ENCODE measurements at places on chromosomes 5 and 9.

DNA sequence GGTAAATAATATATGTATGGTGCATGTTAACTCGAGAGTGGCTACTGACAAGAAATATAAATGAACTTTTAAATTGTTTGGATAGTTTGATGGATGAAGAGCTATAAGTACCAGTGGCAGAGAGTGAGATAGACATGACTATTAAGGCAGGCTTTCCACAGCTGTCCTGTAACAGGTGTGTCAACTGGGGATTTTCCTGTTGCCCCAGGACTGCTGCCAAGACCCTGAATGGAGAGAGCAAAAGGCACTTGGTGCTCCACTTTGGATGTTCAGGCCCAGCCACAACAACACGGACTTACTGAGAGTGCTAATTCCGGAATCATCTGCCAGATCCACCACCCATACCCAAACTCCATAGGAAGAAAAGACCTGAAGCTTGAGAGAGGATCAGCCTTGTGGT, 215.1 kb downstream of the SEC61B start:
- DNase-seq, result no peak

GRCh38 chr5:174895360-174895759, 171.0 kb downstream of the MSX2 start:
- no peak for DNase-seq

GRCh38 chr5:89847743-89848142, 561.8 kb downstream of the CETN3 start:
- DNase-seq, result no peak

DNA sequence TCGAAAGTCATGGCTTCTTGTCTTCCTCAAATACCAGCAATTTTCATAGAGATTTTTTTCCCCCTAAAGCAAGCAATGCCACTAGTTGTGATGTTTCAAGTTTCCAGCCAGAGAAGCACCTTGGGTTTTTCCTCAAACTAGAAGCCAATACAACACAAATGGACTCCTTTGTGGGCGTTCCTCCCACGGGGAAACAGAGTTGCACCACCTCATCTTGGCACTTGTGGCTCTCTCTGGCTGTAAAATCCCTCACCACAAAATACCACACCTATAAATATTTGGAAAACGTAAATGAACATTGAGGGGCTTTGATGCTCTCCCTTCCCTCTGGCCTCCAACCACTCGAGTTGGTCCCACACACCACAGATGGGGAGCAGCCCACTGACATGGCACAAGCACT, 67.2 kb upstream of the PCA3 start:
- no peak for DNase-seq

DNA sequence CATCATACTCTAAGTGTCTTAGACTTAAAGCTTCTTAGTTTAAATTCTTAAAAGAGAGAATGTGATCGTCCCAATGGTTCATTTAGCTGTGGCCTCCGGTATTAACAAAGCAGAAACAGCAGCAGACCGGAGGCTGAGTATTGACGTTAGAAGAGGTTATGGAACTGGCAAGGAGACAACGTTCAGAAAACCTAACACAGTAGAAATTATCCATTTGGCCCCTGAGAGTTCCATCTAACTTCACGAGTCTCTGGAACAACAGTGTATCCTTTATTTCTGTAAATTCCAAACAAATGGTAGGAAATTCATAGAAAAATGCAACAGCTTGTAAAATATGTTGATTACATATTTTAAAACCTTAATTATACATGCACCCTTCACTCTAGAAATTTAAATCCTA, 107.3 kb upstream of the PTGER4 start:
- DNase-seq, result no peak

DNA sequence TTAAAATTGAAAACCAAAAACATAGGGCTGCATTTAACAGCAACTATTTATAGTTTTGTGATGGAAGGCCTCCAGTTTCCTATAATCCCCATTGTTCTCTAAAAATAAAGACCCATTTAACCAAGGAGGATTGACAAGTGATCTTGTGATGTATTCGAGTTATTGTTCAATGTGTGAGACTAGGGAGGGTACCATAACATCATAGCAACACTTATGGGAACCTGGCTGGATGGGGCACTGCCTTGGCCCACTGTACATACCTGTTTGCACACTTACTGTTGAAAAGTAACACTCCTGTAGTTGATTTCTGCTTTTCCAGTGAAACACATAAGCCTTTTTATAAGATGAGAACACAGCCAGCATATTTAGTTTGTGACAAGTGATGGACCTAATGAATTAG, 32.3 kb downstream of the MACIR start:
- no peak for DNase-seq

- DNase-seq, result no peak
Observed at GRCh38 chr5:1535646-1536045, 11.9 kb upstream of the LPCAT1 start.

DNA sequence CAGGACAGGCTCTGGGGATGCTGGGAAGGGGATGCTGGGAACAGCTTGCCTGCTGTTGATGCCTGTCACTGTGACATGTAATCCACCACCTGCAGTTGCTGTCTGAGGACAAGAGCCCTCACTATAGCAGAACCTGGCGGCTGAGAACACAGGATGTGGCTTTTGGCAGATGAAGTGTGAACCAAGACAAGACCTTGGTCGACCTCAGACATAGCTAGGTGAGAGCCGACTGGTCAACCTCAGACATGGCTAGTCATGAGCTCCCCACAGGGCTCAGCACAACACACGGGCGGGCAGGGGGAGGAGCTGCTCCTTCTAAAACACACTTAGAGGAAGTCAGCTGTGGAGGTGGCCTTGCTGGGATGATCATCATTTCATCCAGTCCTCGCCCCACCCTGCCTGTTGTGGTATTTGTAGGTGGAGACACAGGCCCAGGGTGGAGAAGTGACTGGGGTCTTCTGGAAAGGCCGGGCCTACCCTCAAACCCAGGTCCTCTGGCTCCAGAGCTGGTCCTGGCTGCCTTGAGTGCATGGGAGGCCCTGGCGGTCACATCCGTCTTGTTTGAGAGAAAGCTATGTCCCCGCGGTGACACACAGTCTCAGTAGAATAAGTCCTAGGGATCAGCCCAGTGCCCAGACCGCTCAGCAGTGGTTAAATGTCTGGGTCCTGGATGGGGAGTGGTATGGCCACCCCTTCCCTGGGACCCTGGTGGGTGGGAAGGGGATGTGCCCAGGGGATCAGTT, 6.1 kb downstream of the SUSD3 start:
- no peak for DNase-seq
